ENCODE measurements at places on chromosomes 1 and 21.
A peak's percentile ranks its signal among the peaks of the same experiment; 100 is the strongest.

GRCh38 chr1:39733161-39733560 lies 5.5 kb upstream of the PPIE start:
- DNase-seq, result no peak

- no peak for DNase-seq
Measured at GRCh38 chr21:34732388-34732821, 63.6 kb downstream of the CLIC6 start.

DNA sequence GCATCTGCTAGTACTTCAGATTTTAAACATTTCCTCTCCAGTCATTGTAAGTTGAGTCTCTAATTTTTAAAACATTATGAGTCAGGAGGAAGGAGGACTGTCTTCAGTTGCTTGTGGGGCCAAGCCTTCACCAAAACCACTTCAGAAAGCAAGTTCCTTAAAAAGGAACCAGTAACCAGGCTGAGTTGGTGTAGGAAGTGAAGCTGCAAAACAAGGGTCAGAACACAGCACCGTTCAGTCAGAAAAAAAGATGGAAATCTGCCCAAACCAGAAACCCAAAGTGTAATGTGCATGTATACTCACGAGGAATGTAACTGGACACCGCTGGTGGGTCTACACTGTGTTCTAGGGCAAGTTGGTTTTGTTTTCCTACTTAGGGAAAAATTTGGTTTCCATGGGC lies 402.1 kb downstream of the SETD4 start:
- DNase-seq, result no peak

GRCh38 chr1:55117941-55118340 lies 78.6 kb downstream of the PCSK9 start:
- no peak for DNase-seq

- DNase-seq, result no peak
Measured at GRCh38 chr1:84192681-84193080, 48.6 kb downstream of the PRKACB start.

DNA sequence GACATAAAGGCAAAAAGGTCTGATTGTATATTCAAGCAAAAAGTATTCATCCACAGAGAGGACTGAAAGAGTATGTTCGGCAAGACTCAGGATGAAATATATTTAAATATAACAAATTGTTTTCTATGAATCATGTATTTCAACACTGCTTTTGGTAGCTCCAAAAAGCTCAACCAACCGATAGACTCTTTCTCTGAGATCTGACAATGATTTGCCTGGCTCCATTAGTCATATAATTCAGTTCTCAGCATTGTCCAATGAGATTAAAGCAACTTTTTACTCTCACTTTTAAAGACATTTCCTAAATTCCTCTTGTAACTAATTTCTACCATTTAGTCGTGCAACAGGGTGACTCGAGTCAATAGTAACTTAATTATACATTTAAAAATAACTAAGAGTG lies 319.1 kb upstream of the GREM2 start:
- DNase-seq, result no peak

DNA sequence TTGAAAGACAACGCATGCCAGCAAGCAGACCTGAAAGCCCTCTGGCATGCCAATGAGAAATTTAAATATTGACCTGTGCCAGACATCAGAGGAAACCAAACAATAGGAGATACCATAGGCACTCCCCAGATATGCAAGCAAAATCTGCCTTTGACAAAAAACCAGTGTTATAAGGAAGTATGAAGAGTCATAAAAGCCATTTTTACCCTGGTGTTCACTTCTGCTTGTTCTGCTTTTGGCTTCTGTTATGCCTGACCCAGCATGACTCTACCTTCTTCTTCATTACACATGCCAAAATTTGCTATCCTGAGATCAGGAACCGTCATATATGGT lies 26.4 kb downstream of the NPHS2 start:
- no peak for DNase-seq

DNA sequence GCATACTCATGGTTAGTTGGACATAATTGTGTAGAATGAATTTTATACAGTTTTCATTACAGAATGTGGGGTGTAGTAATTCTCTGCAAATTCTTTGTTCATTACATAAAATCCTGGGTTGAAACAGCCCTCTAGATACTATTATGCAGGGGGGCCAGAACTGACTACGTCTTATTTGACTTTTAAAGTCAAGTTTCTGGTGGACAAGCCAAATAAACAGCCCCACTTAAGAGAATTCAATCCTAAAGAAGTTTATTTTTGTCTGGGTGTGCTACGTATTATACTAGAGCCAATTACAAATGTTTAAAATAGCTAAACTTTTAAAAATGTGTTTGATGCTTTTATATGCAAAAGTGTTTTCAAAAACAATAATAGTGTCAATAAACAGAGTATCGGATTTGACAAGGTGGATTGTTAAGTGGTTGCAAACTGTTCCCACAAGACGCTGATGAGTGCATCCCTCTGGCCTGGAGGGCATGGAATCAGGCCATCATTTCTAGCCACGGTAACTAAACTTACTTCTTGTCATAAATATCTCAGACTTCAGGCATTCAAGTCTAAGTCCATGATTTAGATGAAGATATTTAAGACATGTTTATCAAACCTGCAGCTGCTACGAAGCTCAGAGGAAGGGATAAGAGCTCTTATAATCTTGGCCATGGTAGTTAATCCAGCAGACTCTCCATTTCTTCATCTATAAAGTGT lies 646.3 kb downstream of the KIF26B start:
- DNase-seq, result no peak

DNA sequence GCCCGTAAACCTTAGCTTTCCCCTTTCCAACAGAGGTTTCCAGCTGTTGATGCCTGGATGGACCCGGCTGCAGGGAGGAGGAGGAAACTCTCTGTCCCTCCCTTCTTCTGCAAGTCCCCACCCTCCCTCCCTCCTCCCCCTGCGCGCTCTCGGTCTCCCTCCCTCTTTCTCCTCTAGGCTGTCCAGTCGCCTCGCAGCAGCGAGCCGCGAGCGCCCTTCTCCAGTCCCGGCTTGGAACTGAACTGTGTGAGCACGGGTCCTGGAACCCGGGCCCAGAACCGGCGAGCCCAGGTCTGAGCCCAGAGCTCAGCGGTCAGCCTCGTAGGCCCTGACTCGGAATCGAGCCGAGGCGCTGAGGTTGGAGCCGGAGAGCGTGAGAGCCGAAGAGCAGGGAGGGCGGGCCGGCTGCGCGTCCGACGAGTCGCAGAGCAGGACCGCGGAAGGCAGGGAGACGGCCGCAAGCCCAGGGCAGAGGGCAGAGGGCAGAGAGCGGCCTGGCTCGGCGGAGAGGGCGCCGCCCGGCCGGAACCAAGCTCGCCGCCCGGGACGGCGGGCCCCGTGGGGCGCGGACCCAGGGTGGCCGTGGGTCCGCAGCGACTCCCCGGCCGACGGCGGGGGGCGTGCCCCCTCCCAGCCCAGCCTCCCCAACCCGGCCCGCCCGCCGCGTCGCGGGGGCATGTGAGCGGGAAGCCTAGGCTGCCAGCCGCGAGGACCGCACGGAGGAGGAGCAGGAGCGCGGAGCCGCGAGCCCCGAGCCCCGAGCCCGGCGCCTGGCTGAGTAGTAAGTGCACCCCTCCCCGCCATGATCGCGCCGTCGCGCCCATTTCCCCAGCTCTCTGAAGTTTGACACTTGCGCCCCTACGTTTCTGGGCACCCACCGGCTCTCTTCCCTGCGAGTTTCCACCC lies at the start of gene SOX13:
Gene SOX13 (plus strand): TSS at position 185 of the 906 bp plus-strand sequence. CDS start 39,801 bp downstream, outside the sequence.
- DNase-seq, result no peak

DNA sequence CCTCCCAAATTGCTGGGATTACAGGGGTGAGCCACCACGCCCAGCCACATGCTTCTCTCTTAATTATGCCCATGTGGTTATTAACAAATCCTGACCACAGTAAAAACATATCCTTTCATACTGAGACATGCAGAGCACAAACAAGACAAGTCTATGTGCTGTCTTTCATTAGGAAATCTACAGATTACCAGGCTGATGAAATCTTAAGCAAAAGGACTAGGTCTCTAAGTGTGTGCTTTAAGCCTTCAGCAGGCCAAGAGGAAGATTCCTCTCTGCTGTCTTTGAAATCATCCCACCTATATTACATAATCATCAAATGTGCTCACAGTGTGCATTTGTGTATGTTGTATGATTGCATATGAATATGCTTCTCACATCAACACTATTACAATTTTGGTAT lies 419.3 kb downstream of the KCTD3 start:
- DNase-seq, result no peak

GRCh38 chr1:108893141-108893530 lies 16.4 kb downstream of the GPSM2 start:
- no peak for DNase-seq

DNA sequence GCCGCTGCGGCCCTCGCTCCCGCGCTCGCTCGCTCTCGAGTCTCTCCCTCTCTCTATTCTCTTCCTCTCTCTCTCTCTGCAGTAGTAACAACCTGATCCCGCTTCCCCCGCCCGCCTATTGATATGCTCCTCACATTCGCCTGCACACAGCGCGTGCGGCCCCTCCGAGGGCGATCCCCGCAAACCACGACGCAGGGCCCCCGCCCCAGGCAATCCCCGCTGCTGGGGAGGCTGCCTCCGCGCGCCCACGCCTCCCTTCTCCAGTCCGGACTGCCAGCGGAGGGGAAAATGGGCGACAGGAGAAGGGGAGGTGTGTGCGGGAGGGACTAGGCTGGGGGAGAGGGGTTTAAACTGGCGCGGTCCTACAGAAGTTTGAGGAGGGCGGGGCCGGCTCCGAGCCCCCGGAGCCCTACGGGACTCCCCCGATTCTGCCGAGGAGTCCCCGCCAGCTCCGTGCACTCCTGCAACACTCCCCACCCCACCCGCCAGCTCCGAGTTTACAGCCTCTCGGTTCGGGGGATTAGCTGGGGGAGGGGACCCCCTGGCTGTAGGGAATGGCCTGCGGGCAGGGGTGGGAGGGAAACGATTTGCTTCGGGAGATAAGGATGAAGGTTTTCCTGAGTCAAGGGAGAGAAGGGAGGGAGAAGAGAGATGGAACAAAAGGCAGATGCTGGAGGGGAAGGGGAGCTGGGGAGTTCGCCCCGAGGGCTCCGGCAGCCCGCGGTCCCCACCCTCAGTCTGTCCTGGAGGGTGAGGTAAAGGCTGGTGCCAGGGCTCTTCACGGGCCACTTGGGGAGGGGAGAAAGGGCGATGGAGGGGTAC lies 66.6 kb downstream of the SYT2 start:
- DNase-seq, result no peak

- no peak for DNase-seq
Measured at GRCh38 chr1:195097316-195097715, 1510.9 kb downstream of the KCNT2 start.

GRCh38 chr1:61828805-61829204 lies 86.5 kb downstream of the PATJ start:
- no peak for DNase-seq

GRCh38 chr1:6585841-6586240 lies 6.0 kb downstream of the ZBTB48 start:
- no peak for DNase-seq

DNA sequence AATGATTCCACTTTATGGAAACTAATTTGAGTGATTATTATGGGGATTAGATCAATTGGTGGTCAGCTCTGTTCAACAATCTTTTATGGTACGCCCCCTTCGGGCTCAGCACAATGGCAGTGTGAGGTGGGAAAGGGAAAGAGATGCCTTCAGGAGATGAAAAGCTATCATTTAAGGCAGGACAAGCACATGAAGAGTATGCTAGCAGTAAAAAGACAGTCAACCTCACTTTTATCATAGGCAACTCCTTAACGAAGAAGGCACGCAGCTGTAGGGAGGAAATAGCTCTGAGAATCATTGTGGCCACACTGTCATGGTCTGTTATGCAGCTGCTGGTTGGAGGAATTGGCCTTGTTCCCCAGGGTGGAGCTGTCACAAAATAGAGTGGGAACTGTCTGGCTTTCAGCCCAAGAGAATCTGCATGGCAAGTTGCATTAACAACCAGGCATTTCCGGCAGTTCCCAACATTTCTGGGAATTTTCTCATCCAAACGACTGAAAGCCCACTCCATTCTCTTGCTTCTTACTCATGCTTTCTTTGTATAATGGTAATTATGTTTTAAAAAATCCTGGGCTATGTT lies 54.4 kb upstream of the BCL10 start:
- no peak for DNase-seq

- DNase-seq, result no peak
Measured at GRCh38 chr1:29123887-29124365, at the start of gene TMEM200B. TSS of gene TMEM200B (minus strand) at chr1:29123903. CDS start at chr1:29121828, 2,075 bp downstream.

GRCh38 chr1:185871627-185872150 lies 137.5 kb downstream of the HMCN1 start:
- no peak for DNase-seq

DNA sequence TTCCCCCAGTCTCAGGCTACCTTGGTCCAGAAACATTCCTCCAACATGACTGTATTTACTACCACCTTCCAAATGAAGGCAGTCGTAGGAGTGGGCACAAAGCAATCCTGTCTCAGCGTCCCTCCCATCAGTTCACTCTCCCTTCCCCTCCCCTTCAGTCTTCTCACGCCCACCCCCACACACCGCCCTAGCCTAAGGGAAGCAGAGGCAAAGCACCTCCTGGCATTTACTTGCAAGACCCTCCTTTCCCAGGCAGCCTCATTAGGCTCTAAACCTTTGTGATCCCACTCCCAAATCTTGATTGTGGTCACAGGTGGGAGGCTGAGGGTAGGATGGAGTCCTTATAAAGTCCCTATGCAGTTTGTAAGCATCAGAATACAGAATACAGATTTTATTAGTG lies 23.9 kb upstream of the LPAR3 start:
- no peak for DNase-seq

- DNase-seq, result no peak
Measured at GRCh38 chr1:229886636-229887035, 180.4 kb upstream of the GALNT2 start.

- peak; percentile 75 for DNase-seq
Measured at GRCh38 chr1:2381741-2382620, 9.4 kb downstream of the MORN1 start.

DNA sequence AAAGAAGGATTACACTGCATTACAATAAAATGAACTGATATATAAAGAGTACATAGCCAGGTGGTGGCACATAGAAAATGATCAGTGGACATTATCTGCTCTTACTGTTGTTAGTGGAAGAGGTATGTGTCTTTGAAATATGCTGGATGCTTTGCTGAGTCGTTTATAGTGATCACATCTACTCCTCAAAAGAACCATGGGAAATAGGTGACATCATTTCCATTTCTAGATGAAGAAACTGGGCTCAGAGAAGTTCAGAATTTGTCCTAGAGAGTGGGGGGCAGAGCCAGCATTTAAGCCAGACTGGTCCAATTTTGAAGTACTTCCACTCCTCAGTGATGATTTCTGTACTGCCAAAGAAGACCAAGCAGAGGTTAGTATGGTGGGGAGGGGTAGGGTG lies 34.0 kb upstream of the BACH1 start:
- DNase-seq, result no peak

Data from stimulated activated CD4-positive, alpha-beta T cell treated with anti-CD3 and anti-CD28 coated beads, Interleukin-15, amount 100 ng/mL, for 48 hours (primary cell).